Uterus (tissue), 4 donors: ENCODE measurements at places on chromosomes 2 and 18.

- no peak overlapping the region for H3K4me3 ChIP-seq
- H3K27ac ChIP-seq, result no peak overlapping the region
- no peaks in the 10 kb centered on the region for H3K27me3 ChIP-seq
- no peaks in the 10 kb centered on the region for H3K36me3 ChIP-seq
- no peak for DNase-seq
These were observed 639.3 kb downstream of the ADCYAP1 start for GRCh38 chr18:1544016-1544415.

DNA sequence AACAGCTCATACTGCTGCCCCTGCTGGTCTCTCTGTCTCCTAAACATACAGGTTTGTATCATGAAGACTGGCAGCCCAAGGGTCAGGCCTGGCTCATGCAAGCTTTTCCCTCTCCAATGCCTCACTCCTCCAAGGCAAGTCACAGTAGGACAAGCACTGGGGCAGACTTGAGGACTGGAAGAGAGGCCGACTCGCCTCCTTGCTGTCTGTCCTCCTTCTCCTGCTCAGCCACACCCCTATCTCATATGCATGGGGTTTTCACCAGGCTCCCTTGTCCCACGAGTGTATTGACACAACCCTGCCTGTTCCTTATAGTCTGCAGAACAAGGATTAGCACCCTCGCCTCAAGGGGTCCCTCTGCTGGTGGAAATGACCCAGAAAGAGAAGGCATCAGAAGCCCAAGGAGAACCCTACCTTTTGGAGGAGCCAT lies 223.7 kb downstream of the SOX11 start:
- no peak overlapping the region for H3K27ac ChIP-seq
- no peaks in the 10 kb centered on the region for H3K27me3 ChIP-seq
- no peak for DNase-seq

DNA sequence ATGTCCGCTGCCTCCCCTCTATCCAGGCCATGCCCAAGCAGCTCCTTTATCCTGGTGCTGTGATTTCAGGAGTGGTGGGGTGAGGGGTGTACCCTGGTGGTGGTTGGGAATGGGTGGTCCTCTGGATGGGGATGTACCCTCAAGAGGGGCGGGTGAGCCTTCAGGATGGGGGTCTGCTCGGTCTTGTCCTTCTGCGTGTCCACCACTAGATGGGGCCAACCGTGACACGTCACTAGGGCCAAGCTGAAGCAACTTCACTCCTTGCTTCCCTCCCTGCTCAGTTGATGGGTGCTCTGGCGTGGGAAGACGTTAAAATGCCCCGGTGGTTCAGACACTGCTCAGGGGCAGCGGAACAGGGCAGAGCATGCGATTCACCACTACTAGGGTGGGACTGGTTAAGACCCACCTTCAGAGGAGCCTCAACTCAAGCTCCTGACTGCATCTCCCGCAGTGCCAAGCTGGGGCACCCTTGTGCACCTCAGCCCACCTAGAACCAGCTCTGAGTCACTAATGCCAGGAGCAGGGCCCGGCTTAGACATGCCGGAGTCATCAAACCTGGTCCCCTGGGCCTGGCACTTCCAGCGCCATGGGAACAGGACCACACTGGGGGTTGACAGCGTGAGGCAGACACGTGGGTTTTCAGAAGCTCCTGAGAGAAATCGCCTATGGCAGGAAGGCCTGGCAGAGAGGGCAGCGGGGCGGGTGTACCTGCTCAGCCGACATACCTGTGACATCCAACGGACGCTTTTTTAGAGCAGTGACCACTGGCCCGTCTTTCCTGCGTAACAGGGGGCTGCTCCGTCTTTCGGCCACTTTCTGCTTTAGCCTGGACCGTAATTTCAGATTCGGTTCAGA lies 256.7 kb downstream of the HDAC4 start:
- H3K4me3 ChIP-seq, result no peak overlapping the region
- no peak for DNase-seq
- no peaks in the 10 kb centered on the region for H3K27me3 ChIP-seq
- no peak overlapping the region for H3K27ac ChIP-seq

DNA sequence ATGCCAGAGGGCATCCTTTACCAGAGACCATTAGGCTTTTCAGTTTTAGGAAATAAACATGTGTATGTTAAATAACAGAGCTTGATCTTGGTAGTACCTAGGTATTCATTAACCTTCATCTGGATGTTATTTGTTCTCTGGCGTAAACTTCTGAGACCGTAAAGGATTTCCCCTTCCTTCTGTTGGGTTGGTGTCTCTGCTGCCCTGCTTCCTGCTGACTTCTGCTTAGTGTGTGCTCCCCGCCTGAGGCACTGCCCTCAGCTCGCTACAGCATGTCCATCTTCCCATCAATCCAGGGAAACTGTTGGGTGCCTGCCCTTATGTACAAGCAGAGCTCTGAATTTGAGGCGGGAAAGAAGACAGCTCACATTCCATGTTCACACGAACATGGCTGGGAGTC lies 177.9 kb downstream of the TPGS2 start:
- DNase-seq, result no peak
- H3K36me3 ChIP-seq, result no peaks in the 10 kb centered on the region
- no peaks in the 10 kb centered on the region for H3K4me1 ChIP-seq
- H3K27me3 ChIP-seq, result no peaks in the 10 kb centered on the region

DNA sequence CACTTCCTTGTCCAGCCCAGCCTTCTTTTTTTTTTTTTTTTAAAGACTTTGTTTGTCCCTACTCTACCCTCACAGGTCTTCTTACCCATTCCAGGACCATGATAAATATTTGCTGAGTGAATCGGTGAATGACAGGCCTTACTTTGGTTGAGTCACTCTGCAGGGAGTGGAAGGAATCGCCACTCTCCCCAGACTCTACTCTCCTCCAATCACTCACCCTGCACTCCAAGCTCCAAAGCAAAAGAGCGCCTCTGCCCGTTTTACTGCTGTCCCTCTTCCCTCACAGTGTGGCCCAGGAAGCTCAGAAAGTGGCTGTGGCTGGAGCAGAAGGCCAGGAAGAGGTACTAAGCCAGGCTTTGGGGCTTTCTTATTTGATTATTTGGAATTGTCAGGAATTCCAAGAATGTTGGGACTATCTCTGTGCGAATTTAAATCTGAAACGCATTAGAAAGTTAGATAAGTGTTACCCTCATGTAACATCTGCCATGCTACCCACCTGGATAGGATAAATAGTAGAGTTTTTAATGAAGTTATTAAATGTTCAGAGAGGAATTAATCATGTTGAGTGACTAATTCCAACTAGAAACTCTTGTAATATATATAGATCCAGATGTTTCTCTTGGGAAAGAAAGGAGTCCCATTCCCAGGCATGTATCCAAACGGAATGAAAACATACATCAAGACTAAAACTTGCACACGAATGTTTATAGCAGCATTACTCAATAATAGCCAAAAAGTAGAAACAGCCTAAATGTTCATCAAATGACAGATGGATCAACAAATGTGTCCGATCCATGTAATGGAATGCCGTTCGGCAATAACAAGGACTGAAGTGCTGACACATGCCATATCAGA lies 43.0 kb upstream of the CHMP1B start:
- no peaks in the 10 kb centered on the region for H3K4me1 ChIP-seq
- no peaks in the 10 kb centered on the region for H3K36me3 ChIP-seq
- no peak for DNase-seq
- no peaks in the 10 kb centered on the region for H3K27me3 ChIP-seq
- H3K4me3 ChIP-seq, result no peak overlapping the region
- no peak overlapping the region for H3K27ac ChIP-seq
